ENCODE measurements at places on chromosomes 16 and 17.
A peak's percentile ranks its signal among the peaks of the same experiment; 100 is the strongest.

DNA sequence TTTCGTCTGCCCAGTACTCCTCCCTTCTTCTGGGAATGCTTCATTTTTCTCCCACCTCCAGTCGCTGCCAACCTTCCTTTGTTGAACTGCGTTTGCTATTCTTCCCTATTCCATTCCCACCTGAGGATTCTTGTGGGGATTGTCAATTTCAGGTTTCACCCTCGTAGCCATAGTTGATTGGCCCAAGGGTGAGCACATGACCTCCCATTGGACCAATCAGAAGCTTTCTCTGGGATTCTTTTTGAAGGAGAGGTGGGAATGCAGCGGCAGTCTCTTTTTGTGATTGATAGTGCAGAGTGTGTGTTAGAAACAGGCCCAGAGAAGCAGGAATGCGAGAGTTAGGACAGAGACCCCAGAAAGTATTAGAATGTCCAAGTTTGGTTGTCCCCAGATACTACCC, 49.1 kb upstream of the GPRC5B start:
- DNase-seq, result no peak

GRCh38 chr17:69367298-69367697, 40.4 kb upstream of the ABCA5 start:
- no peak for DNase-seq

- no peak for DNase-seq
Measured at GRCh38 chr16:84957792-84958191, 53.5 kb downstream of the ZDHHC7 start.

- DNase-seq, result peak; percentile 9
Measured at GRCh38 chr17:21218101-21218500, 4.1 kb upstream of the TMEM11 start.

DNA sequence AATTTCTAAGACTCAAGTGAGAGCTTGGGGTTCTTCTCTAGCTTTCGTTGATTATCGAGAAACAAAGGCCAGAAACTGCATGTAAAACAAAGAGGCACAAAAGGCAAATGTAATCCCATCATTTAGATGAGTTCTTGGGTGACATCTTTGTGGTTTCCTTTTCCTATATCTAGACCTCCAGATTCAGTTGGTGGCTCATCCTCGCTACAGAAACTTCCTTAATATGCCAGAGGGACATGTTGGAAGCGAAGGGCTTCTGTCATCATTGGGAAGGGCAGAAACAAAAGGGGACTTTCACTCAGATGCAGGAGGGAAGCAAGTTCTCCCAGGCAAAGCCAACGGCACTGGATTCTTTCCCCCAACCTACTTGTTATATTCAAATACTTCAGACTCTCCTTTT, 150.6 kb upstream of the ZFHX3 start:
- DNase-seq, result no peak

DNA sequence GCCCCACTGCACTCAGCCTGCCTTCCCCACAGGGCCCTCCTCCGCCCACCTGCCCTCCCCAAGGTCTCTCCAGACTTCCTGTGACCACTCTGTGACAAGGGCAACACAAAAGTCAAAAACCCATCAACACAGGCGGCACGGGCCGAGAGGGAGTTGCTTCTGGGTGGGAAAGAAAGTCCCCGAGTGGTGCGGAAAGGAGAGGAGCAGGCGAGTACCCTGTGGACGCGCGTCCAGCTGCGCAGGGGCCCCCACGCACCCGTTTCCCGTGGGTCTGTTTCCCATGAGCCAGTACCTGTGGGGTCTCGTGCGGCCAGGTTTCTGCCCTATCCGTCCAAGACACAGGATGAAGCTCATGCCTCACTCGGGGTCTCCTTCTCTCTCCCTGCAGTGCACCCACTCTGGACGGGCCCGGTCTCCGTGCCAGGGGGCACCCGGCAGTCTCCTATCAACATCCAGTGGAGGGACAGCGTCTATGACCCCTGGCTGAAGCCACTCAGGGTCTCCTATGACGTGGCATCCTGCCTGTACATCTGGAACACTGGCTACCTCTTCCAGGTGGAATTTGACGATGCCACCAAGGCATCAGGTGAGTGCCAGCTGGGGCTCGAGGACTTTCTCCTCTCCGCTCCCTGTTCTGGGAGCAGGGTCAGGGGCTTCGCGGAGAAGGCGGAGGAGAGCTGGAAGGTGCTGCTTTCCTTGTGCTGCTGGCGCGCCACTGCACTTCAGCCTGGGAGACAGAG, 12.2 kb downstream of the CD2BP2 start:
- DNase-seq, result no peak

DNA sequence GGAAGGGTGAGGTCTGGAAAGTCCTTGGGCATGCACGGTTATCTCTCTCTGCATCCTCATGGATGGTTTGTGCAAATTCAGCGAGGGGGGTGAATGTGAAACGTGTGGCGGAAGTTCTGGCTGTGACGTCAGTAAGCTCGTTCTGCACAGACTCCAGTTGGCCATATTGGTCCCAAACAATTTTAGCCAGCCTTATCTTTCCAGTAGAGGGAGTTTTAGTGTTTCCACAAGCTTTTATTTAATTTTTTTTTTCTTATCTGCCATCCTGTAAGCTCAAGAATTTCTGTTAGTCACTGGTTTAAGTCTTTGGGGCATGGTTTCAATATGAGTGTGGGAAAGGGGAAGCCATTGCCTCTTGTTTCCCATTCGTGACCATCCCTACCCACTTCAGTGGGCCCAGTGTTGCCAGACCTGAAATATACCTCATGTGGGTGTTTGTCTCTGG, 39.0 kb downstream of the HLF start:
- no peak for DNase-seq

GRCh38 chr17:81419319-81419885, 24.1 kb downstream of the BAHCC1 start:
- no peak for DNase-seq

GRCh38 chr17:33057564-33057963, 65.9 kb downstream of the SPACA3 start:
- no peak for DNase-seq

DNA sequence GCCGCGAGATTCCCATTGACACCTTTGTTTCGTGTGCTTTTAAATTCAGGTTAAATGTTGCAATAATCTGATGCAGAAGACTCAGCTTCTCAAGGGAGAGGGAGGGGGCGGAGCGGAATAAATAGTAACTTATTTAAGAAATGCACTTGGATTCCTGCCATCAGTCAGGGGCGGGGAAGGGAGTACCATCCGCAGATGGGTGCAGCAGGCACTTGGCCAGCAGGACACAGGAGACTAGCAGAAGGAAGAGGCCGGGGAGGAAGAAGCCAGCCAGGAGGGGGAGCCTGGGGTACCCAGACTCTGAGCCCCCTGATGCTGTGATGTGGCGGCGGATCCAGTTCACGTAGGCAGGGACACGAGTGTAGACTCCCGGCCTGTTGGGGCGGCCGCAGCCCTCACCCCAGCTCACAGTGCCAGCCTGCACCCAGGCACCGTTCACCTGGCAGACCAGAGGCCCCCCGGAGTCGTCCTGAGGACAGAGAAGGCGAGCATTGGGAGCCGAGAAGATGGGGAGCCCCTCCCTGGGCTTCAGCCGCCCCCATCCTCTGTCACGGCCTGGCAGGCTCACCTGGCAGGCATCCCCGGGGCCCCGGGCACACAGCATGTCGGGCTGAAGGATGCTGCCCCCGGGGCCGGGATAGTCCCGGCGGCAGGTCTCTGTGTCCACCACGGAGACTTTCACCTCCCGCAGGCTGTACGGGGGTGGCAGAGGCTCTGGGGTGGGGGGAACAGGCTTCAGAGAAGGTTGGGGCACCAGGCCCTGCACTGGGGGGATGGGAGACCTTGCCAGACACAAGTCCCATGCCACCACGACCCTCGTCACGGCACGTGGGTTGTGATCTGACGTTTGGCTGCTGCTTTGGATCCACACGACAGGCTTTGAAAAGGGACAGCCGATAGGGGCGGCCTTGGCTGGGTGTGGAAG, 3.2 kb downstream of the TPSG1 start:
- DNase-seq, result no peak

- DNase-seq, result no peak
Measured at GRCh38 chr17:48326310-48326709, 103.7 kb downstream of the SKAP1 start.

DNA sequence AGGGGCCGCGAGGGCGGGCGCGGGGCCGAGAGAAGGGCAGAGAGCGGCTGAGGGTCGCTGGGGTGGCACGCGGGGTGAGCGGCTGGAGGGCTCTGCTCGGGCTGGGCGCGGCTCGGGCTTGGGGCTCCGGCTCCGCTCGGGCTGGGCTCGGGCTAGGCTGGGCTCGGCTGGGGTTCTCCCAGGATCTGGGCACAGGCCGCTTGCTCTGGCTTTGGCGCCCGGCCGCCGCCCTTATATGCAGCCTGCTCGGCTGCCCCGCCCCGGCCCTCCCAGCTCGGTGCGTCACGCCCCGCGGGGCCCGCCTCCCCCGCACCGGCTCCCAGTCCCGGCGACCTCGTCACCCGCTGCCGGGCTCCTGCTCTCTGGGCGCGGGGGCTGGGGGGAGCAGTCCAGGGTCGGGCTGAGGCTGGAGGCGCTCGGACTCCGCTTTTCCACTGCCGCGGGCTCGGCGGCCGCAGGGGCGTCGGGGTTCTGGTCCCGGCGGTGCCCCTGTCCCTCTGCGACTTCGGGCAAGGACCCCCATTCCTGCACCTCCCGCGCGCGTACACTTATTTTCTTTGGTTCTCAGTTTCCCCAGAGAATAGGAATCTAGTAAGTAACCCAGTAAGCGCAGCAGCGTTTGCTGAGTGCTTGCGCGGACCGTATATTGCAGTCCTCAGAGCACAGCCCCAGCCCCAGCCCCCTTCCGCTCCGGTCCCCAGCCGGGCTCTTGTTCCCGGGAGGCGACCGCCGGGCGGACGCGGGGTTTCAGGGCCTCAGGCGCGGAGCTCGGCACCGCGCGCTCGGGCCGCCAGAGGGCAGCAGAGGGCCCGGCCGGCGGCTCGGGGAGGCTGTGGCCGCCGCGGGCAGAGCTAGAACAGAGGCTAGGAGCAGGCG, at the start of gene RASD1:
Gene RASD1, minus strand, starts transcription at position 207 of the 876 bp plus-strand sequence. CDS start 214 bp downstream, outside the sequence.
- DNase-seq, result peak; percentile 74

- no peak for DNase-seq
Measured at GRCh38 chr16:73565925-73566324, 518.0 kb upstream of the ZFHX3 start.

DNA sequence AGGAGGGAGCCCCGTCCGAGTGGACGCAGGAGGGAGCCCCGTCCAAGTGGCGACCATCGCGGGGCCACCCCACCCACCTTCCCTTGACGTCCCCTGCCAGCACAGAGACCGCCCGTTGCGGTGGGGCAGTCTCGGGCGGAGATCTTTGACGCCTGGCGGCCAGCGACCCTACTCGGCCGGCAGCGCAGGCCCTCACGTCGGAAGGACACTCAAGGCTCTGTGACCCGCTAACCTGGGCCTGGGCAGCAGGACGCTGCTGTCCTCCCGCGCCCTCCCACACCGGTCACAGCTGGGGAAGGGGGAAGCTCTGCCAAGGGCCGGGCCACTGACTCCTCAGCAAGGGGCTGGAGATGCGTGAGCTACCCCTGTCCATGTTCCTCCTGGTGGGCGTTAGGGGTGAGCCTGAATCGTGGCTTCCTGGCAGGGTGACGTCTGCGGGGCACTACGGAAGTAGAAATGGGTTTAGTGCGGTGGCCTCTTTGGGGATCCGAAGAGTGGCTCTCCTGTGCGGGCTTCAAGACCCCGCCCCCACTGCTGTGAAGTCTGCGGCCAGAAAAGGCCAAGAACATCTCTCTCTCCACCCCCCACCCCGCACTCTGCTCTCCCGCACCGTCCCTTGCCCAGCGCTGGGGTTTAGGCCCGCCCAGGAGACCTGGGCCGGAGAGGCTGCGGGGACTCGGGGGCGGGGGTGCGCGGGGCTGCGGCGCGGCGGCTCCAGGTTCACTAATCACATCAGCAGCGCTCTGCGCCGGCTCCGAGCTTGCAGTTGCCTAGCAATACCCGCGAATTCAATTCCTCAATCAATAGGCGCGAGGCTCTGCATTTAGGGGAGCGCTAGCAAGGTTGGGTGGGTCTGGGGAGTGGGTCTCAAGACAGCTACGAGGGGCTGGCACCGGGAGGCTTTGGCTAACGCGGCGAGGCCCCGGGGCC, 5.8 kb downstream of the CBX8 start:
- no peak for DNase-seq

DNA sequence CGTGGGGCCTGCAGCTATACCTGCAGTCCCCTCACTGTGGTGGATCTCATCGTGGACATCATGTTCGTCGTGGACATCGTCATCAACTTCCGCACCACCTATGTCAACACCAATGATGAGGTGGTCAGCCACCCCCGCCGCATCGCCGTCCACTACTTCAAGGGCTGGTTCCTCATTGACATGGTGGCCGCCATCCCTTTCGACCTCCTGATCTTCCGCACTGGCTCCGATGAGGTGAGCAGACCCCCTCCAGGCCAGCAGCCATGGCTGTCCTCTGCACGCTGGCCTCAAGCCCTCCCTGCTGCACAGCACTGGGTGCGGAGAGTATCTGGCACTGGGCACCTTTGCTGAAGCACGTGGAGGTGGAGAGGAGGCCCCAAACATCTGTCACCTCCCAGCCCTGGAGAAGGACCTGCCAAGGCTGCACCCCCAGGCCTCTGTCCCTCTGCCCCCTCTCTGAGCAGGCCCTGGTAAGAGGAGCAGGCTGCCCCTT, 11.0 kb downstream of the KCNH6 start:
- DNase-seq, result no peak

DNA sequence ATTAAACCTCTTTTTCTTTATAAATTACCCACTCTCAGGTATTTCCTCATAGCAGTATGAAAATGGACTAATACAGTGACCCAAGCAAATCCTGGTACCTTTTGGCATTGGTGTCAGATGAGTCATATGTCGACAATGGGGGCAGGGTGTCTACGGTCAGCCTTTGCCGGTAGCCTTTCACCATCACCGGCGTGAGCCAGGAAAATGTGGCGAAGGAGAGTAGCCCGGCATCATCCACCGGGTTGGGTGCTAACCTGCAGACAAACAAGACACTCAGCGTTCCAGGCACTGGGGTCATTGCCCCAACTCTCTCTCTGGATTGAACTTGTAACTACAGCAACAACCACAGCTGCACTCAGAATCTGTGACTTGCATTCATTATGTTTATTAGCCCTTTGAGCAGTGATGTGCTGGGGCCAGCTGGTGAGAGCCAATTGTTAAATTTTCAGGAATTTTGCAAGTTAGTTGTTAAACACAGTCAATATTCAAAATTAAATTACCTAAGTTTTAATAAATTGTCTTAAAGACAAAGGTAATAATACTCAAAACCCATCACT, 11.9 kb downstream of the ABCC12 start:
- no peak for DNase-seq

- no peak for DNase-seq
Measured at GRCh38 chr17:2191785-2192184, 111.8 kb downstream of the SMG6 start.

All from stimulated activated CD4-positive, alpha-beta T cell treated with anti-CD3 and anti-CD28 coated beads, Interleukin-15, amount 100 ng/mL, for 1 hour (primary cell).